ENCODE measurements at places on chromosomes 6 and 20. TPM values are rescaled to one million over a fixed set of nuclear protein-coding genes. Genes with fewer than 3 reads are reported as not detected.

The MUC22 gene
- total RNA-seq: not detected

The MYL9 gene
- total RNA-seq: 717 TPM

The C6orf52 gene
- not detected for total RNA-seq

DNA sequence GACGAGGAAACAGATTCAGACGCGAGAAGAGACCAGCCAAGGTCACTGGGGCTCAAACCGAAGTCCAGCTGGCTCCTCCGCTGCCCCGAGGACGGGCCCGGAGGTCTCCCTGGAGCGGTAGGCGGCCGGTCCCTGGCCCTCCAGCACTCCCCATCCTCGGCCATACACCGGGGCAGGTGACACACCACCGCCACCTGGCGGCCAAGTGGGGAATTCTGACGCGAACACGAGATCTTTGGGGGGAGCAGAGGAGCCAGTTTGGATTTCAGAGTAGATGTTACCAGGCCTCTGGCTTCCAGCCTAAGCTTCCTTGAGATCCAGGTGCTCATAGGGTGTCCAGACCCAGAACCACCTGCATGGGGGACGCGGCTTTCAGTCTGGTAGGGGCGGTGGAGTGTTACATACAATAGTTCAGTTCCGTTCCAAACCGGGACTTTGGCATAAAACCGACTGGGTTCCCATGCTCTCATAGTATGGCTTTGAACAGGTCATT lies 16.1 kb downstream of the BPIFB1 start:
- no peaks in the 10 kb centered on the region for H3K4me1 ChIP-seq
- H3K4me3 ChIP-seq: no peak overlapping the region
- H3K27ac ChIP-seq: no peak overlapping the region
- H3K36me3 ChIP-seq: no peaks in the 10 kb centered on the region
- H3K27me3 ChIP-seq: no peaks in the 10 kb centered on the region

DNA sequence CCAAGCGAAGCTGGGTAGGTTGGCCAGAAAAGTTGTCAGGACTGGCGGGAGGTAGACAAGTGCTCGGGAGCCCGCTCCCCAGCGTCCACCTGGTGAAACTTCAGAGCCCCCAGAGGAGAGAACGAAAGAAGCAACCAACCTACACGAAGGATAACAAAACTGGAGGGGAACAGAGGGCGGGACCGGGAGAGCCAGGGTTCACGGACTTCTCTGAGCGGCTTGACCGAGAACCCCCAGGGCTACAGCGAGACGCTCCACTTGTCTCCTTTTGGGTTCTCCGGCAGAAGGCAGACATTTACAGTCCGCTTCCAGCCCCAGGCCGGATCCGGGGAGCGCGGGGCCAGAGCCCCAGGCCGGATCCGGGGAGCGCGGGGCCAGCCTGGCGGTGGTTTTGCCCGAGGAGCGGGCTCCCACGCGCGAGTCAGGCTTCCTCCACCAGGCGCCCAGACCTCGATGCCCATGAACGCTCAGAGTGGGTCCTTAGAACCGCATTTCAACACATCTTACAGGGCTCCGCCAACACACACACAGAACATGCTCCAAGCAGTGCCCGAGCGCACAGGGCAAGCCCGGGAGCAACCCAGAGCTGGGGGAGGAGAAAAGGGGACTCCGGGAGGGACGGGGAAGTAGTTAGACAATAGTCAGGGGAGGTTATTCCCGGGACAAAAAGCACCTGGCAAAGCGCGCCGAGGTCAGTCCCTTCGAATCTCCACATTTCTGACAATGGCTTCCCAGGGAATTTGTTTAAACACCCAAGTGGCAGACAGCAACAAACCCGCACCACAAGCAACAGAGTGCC lies 1.1 kb downstream of the PTPRK start:
- DNase-seq: peak; percentile 69
- H3K27ac ChIP-seq: peak overlapping the region; percentile 94
- no peaks in the 10 kb centered on the region for H3K27me3 ChIP-seq

DNA sequence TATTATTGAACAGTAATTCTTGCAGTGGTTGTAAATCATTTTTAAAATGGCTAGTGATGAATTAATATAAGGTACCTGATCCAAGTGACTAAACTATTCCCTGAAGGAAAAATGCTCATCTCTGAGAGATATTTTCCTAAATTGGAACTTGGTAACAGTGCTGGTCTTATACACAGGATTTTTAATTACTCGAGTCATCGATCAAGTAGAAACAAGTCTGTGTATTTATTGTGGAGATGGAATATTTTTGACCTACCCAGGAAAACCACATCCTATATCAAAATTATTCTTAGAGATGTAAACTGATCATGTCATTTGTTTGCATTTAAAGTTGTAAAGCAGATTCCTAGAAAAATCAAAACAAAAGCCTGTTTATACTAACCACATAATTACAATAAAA lies 166.9 kb downstream of the MOXD1 start:
- no peak for DNase-seq
- no peaks in the 10 kb centered on the region for H3K36me3 ChIP-seq
- no peak overlapping the region for H3K4me3 ChIP-seq
- H3K4me1 ChIP-seq: no peaks in the 10 kb centered on the region
- no peaks in the 10 kb centered on the region for H3K27me3 ChIP-seq

GRCh38 chr20:16064989-16065707 lies 508.1 kb downstream of the KIF16B start:
- no peaks in the 10 kb centered on the region for H3K36me3 ChIP-seq
- no peaks in the 10 kb centered on the region for H3K27me3 ChIP-seq
- H3K27ac ChIP-seq: no peak overlapping the region
- peaks cover 4% of the 10 kb centered on the region for H3K4me1 ChIP-seq

DNA sequence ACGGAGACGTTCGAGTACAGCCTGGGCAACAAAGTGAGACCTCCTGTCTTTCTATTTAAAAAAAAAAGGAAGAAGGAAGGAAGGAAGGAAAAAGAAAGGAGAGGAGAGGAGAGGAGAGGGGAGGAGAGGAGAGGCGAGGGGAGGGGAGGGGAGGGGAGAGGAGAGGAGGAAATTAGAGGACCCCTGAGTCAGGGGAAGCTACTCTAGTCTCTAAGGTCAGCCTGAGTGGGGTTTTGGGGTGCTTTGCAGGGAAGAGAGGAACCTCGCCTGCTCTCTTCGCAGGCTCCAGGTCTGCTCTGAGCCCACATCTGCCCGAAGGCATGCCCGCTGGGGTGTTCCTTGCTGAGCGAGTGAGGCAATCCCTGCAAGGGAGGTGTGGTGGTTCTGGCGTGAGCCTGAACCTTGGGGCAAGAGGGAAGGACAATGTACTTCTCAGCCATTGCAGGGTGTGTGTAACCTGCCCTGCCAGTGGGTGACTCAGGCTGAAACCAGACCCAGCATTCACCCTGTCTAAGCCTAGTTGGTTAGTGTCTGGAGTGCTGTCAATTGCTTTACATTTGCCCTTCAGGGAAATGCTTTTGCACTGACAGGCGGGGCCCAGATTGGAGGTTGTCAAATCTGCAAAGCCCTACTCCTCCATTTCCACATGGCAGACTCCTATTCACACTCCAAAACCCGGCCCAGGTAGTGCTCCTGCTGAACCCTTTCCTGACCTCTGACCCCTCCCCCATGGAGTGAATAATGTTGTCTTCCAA lies 15.3 kb upstream of the MMP9 start:
- H3K36me3 ChIP-seq: no peaks in the 10 kb centered on the region
- no peak overlapping the region for H3K27ac ChIP-seq
- H3K27me3 ChIP-seq: no peaks in the 10 kb centered on the region
- no peaks in the 10 kb centered on the region for H3K4me1 ChIP-seq
- H3K4me3 ChIP-seq: no peak overlapping the region

- no peak overlapping the region for H3K4me3 ChIP-seq
- no peak for DNase-seq
- H3K27ac ChIP-seq: no peak overlapping the region
- H3K4me1 ChIP-seq: no peaks in the 10 kb centered on the region
- H3K36me3 ChIP-seq: no peaks in the 10 kb centered on the region
Observed at GRCh38 chr20:8744228-8744844, 324.6 kb upstream of the PLCB4 start.

DNA sequence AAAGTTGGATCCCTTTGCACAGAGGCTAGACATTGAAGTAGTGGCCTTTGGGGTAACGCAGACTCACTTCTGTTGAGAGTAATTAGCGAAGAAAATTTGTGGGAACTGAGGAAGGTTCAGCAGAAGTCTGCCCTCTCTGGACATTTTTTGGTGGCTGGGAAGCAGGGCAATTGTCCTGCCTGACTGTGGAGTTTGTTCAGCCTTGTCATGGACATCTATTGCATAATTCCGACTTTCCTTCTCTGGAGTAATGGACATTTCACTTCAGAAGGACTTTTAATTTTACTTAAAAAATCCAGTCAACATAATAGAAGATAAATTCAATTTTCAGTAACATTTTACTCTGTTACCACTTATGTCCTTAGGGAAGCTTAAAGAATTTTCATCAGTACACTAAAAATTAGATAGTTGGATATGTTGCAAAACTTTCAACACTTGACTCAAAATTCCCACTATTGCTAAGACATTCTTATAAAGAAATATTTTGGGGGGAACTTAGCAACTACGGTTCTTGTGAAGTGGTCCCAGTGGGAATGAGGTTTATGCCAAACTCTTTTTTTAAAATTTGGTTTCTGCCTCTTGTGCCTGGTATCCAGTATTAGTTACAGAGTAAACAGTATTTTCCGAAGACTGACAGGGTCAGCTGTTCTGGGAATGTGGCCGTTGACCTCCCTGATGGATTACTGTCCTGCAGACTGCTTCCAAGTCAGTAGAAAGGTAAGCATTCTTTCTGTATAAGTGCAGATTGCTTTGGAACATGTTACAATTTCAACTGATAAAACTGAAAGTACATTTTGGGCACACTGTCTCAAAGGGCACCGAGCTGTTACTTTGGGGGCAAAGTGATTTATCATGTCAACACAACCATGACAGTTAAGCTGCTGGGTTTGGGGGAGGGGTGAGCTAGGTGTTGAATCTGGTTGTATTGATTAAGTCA lies 100.6 kb upstream of the MLIP start:
- no peak for DNase-seq
- peak overlapping the region; percentile 21 for H3K4me3 ChIP-seq
- H3K27ac ChIP-seq: no peak overlapping the region
- H3K27me3 ChIP-seq: no peaks in the 10 kb centered on the region

DNA sequence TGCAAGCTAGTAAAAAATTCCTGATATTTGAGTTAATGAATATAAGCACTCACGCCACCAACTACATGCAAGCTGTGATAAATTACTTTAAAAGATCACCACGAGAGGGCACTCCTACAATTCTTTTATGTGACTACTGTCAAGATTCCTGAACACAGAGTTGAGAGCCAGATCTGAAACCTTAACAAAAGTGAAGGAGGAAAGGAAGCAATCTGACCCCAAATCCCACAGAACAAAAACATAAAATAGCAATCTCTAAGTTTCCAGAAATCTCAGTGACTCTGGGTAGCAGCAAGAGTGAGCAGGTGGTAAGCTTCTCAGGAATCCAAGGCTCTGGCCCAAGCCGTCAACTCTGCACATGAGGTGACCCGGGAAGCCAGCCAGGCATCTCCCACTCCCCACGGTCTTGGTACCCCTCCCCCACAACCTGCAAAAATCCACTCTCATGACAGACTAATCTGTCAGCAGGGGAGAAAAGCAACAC lies 55.1 kb downstream of the STAU1 start:
- H3K27ac ChIP-seq: peak overlapping the region; percentile 17
- H3K36me3 ChIP-seq: peaks cover 7% of the 10 kb centered on the region
- DNase-seq: no peak
- peaks cover 3% of the 10 kb centered on the region for H3K4me1 ChIP-seq
- no peak overlapping the region for H3K4me3 ChIP-seq

DNA sequence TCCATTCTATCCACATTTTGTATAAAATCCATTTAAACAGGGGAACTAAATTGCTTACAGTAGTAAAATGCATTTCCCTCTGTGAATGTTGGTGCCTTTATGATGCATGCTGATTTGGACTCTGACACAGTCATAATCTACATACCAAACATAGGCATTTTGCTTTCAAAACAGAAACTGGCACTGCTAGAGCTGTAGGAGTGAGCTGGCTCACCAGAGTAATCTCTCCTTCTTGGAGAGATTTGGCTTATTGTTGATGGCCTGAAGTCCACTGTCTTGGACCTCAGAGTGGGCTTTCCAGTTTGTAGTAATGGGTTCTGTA lies 363.2 kb upstream of the FLRT3 start:
- no peak overlapping the region for H3K4me3 ChIP-seq
- H3K27me3 ChIP-seq: no peaks in the 10 kb centered on the region
- H3K27ac ChIP-seq: no peak overlapping the region
- H3K36me3 ChIP-seq: no peaks in the 10 kb centered on the region

GRCh38 chr20:16415071-16416053 lies 157.9 kb downstream of the KIF16B start:
- H3K4me3 ChIP-seq: no peak overlapping the region
- no peaks in the 10 kb centered on the region for H3K27me3 ChIP-seq
- no peak overlapping the region for H3K27ac ChIP-seq
- no peaks in the 10 kb centered on the region for H3K4me1 ChIP-seq
- no peak for DNase-seq

GRCh38 chr6:170245475-170245992 lies 45.3 kb downstream of the DLL1 start:
- no peaks in the 10 kb centered on the region for H3K27me3 ChIP-seq
- H3K4me1 ChIP-seq: no peaks in the 10 kb centered on the region
- H3K4me3 ChIP-seq: no peak overlapping the region
- H3K36me3 ChIP-seq: no peaks in the 10 kb centered on the region

DNA sequence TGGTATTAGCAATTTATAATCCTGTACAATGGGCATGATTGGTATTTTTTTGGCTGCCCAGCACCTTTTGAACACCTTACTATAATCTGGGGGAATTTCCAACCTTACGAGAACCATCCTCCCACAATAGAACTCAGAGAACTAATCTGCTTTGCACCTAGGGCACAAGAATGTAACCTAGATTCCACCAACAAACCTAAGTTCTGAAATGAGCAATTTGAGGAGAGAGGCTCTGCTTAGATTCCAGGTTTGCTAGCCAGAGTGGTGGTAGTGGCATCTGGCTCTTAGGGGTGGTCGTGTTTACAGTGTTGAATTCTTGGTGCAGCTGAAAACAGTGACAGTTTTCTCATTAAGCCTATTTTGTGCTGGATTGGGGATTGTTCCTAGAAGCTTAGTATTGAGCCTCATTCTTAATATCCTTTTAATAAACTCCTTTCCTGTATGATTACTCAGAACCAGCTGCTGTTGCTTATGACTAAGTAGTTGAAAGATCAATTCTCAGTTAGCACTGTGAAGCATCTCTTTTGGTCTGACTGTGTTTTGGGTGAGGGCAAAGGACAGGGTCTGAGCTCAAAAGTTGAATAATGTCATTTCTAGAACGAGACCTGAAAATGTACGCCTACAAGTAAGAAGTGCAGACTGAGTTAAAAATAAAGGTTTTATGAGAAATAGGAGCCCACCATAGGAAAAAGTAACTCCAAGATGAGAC lies 385.6 kb downstream of the CDKAL1 start:
- H3K36me3 ChIP-seq: no peaks in the 10 kb centered on the region
- H3K27me3 ChIP-seq: no peaks in the 10 kb centered on the region
- no peak overlapping the region for H3K4me3 ChIP-seq
- no peaks in the 10 kb centered on the region for H3K4me1 ChIP-seq

All from ascending aorta (tissue), 2 donors.